Stimulated activated CD4-positive, alpha-beta T cell treated with anti-CD3 and anti-CD28 coated beads, Interleukin-15, amount 100 ng/mL, for 48 hours (primary cell): ENCODE measurements at places on chromosomes 5 and 9.

DNA sequence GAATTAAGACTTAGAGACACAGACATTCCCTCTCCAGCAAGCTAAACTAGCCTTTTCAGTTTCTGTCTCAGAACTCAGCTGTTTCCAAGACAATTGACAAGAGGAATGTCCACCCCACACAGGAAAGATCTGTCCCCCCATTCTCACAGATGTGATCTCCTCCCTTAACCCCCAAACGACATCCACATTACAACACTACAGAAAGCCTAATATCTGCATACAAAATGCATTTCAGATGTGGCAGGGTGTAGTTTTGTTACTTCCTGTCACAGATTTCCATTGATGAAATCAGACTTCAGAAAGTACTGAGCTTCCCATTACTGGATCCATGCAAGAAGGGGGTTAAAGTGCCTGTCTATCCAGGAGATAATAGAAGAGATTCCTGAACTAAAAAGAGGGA is 2.9 kb upstream of the ARSI start:
- DNase-seq = no peak

GRCh38 chr9:20557890-20558565 is 64.3 kb downstream of the MLLT3 start:
- DNase-seq = no peak

DNA sequence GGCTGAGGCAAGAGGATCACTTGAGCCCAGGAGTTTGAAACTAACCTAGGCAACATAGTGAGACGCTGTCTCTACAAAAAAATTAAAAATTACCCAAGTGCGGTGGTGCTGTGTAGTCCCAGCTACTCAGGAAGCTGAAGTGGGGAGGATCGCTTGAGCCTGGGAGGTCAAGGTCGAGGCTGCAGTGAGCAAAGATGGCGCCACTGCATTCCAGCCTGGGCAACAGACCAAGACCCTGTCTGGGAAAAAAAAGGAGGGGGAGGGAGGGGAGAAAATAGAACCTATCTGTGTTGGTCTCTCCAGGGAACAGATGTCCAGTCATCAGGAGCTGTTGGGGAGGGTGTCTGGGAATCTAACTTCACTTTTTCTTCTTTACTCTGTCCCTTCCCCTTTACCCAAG is 24.3 kb downstream of the MAT2B start:
- DNase-seq = no peak

GRCh38 chr9:83266666-83267496 is 203.9 kb upstream of the RASEF start:
- DNase-seq = no peak

DNA sequence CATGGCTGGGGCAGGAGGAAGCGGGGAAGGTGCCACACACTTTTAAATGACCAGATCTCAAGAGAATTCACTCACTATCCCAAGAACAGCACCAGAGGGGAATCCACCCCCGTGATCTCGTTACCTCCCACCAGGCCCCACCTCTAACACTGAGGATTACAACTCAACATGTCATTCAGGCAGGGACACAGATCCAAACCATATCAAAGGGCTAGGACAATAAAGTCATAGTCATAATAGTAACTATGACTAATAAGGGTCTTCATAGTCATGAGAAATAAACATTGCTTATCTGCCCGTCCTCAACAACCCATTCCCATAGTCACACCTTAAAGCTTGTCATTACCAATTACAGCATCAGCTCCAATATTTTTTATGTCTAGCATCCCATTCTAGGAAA is 65.3 kb upstream of the SMC2 start:
- DNase-seq = peak; percentile 3

DNA sequence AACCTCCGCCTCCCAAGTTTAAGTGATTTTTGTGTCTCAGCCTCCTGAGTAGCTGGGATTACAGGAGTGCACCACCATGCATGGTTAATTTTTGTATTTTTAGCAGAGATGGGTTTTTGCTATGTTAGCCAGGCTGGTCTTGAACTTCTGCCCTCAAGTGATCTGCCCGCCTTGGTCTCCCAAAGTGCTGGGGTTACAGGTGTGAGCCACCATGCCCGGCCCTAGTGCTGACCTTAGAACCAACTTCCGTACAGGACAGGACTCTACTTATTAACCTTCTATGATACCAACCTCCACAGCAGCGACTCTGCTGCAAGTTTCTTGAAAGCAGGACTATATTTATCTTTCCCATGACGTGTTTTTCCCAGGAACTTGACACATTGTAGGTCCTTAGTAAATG is 176.9 kb downstream of the RGS3 start:
- no peak for DNase-seq
